Left ventricle myocardium inferior (tissue), 1 donor: ENCODE measurements at places on chromosomes 7 and 10. TPM values are rescaled to one million over a fixed set of nuclear protein-coding genes. Genes with fewer than 3 reads are reported as not detected.

DNA sequence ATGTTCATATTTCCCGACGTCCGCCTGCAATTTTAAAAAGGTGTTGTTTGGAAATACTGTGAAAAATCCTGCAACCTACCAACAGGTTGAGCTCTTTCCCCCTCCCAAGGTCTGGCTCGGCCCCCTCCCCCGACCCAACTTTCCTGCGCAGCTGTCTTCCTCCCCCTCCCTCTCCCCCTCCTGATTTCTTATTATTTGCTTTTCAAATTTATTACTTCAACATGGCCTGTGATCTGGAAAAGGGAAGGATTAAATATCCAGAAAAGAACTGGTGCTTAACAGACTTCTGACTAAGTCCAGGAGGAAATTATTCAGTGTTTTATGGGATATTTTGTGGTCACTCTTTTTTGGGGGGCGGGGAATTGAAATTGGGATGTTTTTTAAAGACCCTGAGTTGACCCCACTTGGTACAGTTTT, 2.4 kb downstream of the ARID5B start:
- peaks cover 52% of the 10 kb centered on the region for H3K4me1 ChIP-seq
- peak overlapping the region; percentile 82 for H3K4me3 ChIP-seq
- no peaks in the 10 kb centered on the region for H3K36me3 ChIP-seq
- no peaks in the 10 kb centered on the region for H3K27me3 ChIP-seq
- H3K27ac ChIP-seq: peak overlapping the region; percentile 96

GRCh38 chr10:117462424-117462792, 80.1 kb upstream of the EMX2 start:
- H3K27ac ChIP-seq: no peak overlapping the region
- H3K27me3 ChIP-seq: peaks cover 41% of the 10 kb centered on the region
- no peak for DNase-seq
- H3K36me3 ChIP-seq: no peaks in the 10 kb centered on the region

- DNase-seq: no peak
- H3K4me1 ChIP-seq: no peaks in the 10 kb centered on the region
- H3K27me3 ChIP-seq: no peaks in the 10 kb centered on the region
- no peaks in the 10 kb centered on the region for H3K36me3 ChIP-seq
- no peak overlapping the region for H3K4me3 ChIP-seq
Measured at GRCh38 chr7:147650991-147651390, 939.6 kb upstream of the C7orf33 start.

- DNase-seq: no peak
- H3K4me1 ChIP-seq: peaks cover 9% of the 10 kb centered on the region
- H3K27ac ChIP-seq: no peak overlapping the region
- no peaks in the 10 kb centered on the region for H3K27me3 ChIP-seq
Measured at GRCh38 chr7:46859963-46860475, 721.9 kb downstream of the TNS3 start.

DNA sequence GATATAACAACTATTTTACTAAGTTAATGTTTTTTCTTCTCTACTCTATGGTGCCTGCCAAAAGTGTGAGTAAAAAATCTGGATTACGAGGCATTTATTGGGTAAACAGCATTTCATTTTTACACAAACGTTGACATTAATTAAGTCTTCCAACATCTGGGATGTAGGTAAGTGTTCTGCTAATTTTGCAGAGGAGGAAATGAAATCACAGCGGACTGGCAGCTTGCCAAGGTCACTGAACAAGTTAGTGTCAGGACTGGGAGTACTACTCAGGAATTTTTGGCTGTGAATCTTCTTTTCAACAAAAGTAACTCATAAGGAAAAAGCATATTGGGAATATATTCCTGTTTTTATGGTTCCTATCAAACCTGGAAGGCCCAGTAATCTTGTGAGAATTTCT, 612.1 kb upstream of the FZD8 start:
- H3K27ac ChIP-seq: no peak overlapping the region
- no peaks in the 10 kb centered on the region for H3K36me3 ChIP-seq
- DNase-seq: peak; percentile 80
- H3K4me1 ChIP-seq: peaks cover 21% of the 10 kb centered on the region
- H3K4me3 ChIP-seq: no peak overlapping the region
- H3K27me3 ChIP-seq: no peaks in the 10 kb centered on the region

DNA sequence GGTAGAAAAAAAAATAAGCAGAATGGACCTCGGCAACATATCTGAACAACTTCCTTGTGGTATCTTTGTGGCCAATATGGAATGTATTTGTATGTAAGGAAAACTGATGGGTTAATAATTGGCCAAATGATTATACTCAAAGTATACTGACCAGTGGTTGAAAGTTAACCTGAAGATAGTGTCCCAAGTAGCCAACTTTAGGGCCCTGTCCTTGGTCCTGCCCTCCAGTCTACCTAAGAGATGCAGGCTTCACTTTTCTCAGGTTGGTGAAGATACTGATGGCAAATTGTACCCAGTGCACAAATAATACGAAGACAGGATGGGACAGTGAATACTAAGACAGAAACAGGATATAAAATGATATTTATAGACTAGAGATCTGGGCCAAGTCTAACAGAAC, 109.2 kb downstream of the SORCS3 start:
- no peak overlapping the region for H3K27ac ChIP-seq
- no peak for DNase-seq
- H3K27me3 ChIP-seq: no peaks in the 10 kb centered on the region
- peaks cover 8% of the 10 kb centered on the region for H3K4me1 ChIP-seq
- H3K36me3 ChIP-seq: no peaks in the 10 kb centered on the region
- no peak overlapping the region for H3K4me3 ChIP-seq

DNA sequence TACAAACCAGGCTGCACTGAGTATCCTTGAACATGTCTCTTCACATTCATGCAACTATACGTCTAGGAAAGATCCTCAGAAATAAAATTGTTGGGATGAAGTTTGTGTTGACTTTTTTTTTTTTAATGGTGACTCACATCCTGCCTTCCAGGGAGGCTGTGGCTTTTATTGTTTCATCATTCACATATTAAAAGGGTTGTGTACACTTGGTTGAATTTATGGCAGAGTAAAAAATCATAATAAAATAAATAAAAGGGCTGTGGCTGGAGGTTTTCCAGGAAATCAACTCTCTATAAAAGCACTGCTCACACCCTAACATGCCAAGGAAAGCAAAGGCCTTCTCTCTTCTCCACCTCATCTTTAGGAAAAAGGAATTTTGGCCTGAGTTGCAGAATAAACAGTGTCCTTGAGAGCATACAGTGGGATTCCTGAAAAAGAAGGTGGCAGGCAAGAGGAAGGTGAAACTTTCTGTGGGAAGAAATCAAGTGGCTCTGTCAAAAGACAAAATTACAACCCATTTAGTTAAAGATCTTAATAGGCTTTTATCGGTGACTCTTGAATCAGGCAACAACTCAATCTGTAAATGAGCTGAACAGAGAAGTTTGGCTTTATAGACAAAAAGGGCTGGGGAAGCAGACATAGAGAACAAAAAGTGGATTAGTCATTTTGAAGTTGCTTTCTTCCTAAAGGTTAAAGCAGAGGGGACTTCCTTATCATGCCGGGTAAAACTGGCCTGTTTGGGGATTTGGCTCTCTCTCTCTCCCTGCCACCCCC, 41.6 kb upstream of the FHIP2A start:
- H3K4me1 ChIP-seq: peaks cover 41% of the 10 kb centered on the region
- no peaks in the 10 kb centered on the region for H3K27me3 ChIP-seq
- H3K4me3 ChIP-seq: no peak overlapping the region
- no peaks in the 10 kb centered on the region for H3K36me3 ChIP-seq
- no peak for DNase-seq
- peak overlapping the region; percentile 40 for H3K27ac ChIP-seq

- no peak overlapping the region for H3K4me3 ChIP-seq
- no peak for DNase-seq
- peaks cover 30% of the 10 kb centered on the region for H3K4me1 ChIP-seq
- no peak overlapping the region for H3K27ac ChIP-seq
Measured at GRCh38 chr7:22250390-22250789, 106.6 kb downstream of the RAPGEF5 start.

DNA sequence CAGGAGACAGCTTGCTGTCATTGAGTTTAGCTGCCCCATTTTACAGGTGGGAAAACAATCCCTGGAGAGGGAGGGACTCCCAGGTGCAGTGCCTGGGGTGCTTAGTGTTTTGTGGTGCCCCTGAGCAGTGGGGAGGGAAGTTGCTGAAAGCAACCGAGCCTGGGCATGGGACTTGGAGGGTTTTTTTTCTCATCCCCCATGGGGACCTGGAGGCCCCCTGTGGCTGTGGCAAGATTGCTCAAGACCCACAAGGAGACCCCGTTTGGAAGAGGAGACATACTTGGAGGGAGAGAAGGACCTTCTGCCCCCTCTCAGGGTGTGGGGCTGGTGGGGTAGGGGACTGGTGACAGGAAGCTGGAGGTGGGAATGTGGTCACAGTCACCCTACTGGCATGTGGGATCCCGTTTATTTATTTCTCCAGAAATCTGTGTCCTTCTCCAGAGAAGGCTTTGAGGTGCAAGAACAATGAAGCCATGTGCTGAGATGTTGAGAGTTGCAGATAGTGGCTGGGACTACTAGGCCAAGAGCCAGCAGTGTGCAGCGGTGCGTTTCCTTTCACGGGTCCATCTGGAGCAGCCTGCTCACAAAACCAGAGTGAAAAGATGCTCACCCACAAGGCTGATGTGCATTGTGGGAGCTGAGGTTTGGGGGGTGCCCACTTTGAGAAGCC, 21.5 kb downstream of the ZMIZ1 start:
- DNase-seq: no peak
- no peak overlapping the region for H3K4me3 ChIP-seq
- H3K4me1 ChIP-seq: peaks cover 99% of the 10 kb centered on the region
- H3K27ac ChIP-seq: peak overlapping the region; percentile 68

- H3K27ac ChIP-seq: peak overlapping the region; percentile 99
- H3K4me1 ChIP-seq: peaks cover 59% of the 10 kb centered on the region
- no peaks in the 10 kb centered on the region for H3K27me3 ChIP-seq
- H3K36me3 ChIP-seq: no peaks in the 10 kb centered on the region
- peak overlapping the region; percentile 92 for H3K4me3 ChIP-seq
- no peak for DNase-seq
Measured at GRCh38 chr10:70404787-70405036, 767 bp downstream of the EIF4EBP2 start.

DNA sequence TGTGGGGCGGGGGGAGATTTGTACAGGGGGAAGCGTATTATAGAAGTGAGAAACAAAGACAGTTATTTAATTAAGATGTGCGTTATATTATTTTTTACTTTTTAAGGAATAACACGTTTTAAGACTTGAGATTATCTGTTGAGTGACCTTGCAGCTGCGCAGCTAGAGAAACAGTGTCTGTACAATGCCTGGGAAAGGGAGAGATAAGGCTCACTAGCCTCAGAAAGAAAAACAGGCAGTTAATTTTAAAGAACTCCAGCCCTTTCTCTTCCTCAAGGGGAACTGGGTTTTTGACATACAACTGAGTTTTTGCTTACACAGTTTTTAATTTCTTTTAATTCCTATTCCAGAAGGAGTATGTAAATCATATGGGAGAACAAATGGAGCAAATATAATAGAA, 50.7 kb downstream of the LMBR1 start:
- H3K27me3 ChIP-seq: no peaks in the 10 kb centered on the region
- no peaks in the 10 kb centered on the region for H3K36me3 ChIP-seq
- no peak overlapping the region for H3K4me3 ChIP-seq
- DNase-seq: no peak
- peaks cover 41% of the 10 kb centered on the region for H3K4me1 ChIP-seq

DNA sequence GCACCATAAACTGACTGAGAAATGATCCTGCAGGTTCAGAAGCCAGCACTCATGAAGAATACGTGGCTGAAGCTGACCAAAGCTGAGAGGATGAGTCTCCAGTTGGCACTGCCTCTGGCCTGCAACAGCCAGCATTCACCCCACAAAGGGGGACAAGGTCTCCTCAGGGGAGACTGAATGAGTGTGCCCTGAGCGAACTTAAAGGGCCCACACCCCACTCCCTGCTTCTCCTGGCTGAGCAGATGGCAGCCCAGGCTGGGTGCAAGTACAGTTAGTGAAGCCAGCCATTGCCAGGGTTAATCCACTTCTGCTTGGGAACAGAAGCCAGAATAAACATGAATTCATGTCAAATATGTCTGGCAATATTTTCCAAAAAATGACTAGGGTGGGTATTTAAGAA, 98.1 kb downstream of the PPP1R17 start:
- H3K4me1 ChIP-seq: peaks cover 5% of the 10 kb centered on the region
- no peak overlapping the region for H3K27ac ChIP-seq
- DNase-seq: no peak
- peaks cover 6% of the 10 kb centered on the region for H3K36me3 ChIP-seq
- no peak overlapping the region for H3K4me3 ChIP-seq

DNA sequence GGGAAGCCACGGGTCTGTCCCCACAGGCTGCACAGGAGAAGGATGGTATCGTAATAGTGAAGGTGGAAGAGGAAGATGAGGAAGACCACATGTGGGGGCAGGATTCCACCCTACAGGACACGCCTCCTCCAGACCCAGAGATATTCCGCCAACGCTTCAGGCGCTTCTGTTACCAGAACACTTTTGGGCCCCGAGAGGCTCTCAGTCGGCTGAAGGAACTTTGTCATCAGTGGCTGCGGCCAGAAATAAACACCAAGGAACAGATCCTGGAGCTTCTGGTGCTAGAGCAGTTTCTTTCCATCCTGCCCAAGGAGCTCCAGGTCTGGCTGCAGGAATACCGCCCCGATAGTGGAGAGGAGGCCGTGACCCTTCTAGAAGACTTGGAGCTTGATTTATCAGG, 8.1 kb downstream of the ZKSCAN1 start:
- peaks cover 59% of the 10 kb centered on the region for H3K36me3 ChIP-seq
- no peaks in the 10 kb centered on the region for H3K27me3 ChIP-seq
- no peak overlapping the region for H3K27ac ChIP-seq
- H3K4me3 ChIP-seq: no peak overlapping the region
- DNase-seq: no peak

DNA sequence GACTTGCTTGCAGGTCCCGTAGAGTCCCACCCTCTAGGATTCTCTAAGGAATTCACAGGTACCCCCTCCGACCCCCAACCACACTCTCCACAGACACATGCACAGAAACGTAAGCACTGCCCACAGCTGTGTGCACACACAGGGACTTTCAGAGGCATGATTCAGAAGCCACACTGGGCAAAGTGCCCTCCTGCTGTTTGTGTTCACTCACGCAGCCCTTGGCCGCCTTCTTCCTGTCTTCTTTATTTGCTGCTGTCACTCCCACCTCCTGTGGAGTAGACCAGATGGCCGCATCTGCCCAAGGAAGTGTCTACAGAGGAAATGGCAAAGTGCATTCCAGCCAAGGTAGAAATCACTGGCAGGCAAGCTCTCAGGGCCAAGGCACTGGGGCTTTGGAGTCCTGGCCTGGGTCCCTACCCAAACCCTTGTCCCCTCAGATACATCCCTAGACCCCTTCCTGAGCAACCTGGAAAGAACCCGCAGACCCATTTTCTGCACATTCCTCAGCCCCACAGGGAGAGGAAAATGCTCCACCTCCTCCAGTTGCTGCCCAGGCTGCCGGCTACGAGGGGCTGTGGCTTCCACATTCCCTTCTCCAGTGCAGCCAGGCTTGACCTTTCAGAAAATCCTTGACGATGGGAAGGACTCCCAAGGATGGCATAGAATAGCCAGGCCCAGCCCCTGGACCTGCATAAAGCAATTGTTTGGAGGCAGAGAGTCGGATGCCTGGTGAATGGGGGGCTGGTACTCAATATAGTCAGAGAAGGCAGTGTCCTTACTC, 21.6 kb upstream of the GIMAP8 start:
- no peak for DNase-seq
- H3K27ac ChIP-seq: no peak overlapping the region
- peaks cover 7% of the 10 kb centered on the region for H3K4me1 ChIP-seq

The GSTO2 gene
- 0.80 TPM for total RNA-seq

The TMEM184A gene
- total RNA-seq: 0.36 TPM

The ANKRD30A gene
- not detected for total RNA-seq

The ADAMTS14 gene
- total RNA-seq: 0.47 TPM

The BTRC gene
- 34.8 TPM for total RNA-seq

The KCND2 gene
- total RNA-seq: not detected

The RBP4 gene
- total RNA-seq: 1.1 TPM

The JCAD gene
- total RNA-seq: 23.5 TPM

The WEE2 gene
- not detected for total RNA-seq

The TMEM139 gene
- total RNA-seq: 8.8 TPM

The TMEM26 gene
- 0.30 TPM for total RNA-seq
